ENCODE measurements at places on chromosomes 7 and 10. TPM values are rescaled to one million over a fixed set of nuclear protein-coding genes. Genes with fewer than 3 reads are reported as not detected.

GPR37 gene
- total RNA-seq = 0.65 TPM

MUC12 gene
- 8.7 TPM for total RNA-seq

EIF3B gene
- 334 TPM for total RNA-seq

DGKI gene
- 29.9 TPM for total RNA-seq

DNA sequence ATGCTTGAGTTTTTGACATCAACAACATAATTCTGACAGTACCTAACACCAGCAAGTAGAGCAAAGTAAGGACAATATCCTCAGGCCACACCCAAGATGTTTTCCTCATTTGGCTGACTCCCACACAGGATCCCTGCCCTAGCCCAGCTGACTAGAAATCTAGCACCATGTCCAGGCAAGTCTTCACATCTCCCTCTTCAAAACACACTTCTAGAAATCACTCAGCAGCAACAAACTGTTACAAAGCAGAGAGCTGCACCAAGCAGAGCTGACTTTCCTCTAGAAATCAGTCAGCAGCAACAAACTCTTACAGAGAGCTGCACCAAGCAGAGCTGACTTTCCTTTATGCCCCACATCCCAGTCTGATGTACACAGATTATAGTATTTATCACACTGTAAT, 7.7 kb downstream of the TMEM168 start:
- no peak for DNase-seq

GRCh38 chr10:35532141-35532540, 73.0 kb upstream of the GJD4 start:
- no peak for DNase-seq

DNA sequence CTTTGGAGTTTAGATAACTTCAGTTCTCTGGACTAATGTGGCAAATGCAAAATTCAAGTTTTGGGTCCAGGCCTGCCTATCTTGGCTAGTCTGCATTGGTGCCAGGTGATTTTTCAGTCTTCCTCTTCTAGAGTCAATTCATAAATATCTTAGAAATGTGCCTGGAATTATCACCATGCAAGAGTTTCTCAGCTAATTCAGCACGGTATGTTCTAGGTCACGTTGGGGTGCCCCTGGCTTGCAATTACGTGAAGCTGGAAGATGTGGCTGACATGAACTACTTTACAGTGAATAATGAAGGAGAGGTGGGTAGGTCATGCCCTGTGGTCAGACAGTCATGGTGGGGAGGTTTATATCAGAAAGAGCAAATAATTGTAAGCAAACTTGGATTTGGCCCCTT, 25.0 kb downstream of the ZDHHC6 start:
- no peak for DNase-seq

- peak; percentile 70 for DNase-seq
Measured at GRCh38 chr7:142866361-142867096, 11.7 kb downstream of the EPHB6 start.

- DNase-seq = peak; percentile 61
Measured at GRCh38 chr10:61635932-61636331, 26.8 kb upstream of the CABCOCO1 start.

DNA sequence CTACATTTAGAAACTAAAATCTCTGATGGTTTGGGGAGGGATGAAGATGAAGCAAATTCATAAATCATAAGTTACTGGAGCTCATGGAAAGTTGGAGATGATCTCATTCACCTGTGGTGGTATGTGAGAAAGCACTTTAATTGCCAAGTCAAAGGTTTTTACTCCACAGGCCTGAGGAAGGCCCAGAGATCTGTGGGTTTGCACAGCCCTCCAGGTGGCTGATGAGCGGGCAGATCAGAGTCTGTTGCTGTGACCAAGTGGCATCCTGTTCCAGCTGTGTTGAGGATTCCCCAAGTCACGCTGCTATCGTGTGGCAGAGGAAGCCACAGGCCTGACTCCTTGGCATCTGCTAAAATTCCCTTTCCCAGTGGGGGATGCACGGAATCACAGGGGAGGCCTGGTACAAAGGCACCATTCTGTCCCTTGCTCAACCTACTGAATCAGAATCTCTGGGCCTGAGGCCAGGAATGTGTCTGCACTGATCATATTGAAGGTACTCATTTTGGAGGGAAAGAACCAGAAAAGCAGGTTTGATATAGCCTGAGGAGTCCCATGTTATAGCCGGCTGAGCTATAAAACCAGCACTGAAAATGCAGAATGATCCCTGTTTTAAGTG, 19.7 kb upstream of the DDC start:
- DNase-seq = no peak

DNA sequence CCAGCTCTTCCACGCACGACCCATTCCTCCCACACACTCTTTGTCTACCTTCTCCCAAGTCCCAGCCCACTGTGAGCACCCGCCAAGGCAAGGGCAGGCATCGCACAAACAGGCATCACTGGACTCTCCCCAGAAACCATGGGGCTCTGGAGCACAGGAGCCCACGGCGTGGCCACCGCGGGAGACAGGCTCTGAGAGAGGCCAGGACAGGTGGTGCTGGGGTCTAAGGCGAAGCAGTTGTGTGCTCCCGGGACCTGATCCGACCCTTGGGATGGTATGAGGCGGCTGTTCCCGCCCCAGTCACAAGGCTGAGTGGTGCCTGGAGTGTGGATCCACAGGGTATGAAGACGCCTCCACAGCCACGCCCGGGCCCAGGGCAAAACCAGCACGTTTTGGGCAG, 156.9 kb downstream of the MAD1L1 start:
- DNase-seq = no peak

GRCh38 chr10:69896606-69897231, 95.0 kb downstream of the COL13A1 start:
- no peak for DNase-seq

GRCh38 chr10:85602306-85602705, 764.3 kb downstream of the GRID1 start:
- DNase-seq = no peak

GRCh38 chr10:62038609-62039190, 137.2 kb downstream of the ARID5B start:
- DNase-seq = peak; percentile 66

- no peak for DNase-seq
Measured at GRCh38 chr10:130171196-130171595, 35.0 kb downstream of the GLRX3 start.

- DNase-seq = no peak
Measured at GRCh38 chr7:52504561-52504960, 530.9 kb upstream of the POM121L12 start.
